ENCODE measurements at places on chromosomes 2 and 18.
A peak's percentile ranks its signal among the peaks of the same experiment; 100 is the strongest.

DNA sequence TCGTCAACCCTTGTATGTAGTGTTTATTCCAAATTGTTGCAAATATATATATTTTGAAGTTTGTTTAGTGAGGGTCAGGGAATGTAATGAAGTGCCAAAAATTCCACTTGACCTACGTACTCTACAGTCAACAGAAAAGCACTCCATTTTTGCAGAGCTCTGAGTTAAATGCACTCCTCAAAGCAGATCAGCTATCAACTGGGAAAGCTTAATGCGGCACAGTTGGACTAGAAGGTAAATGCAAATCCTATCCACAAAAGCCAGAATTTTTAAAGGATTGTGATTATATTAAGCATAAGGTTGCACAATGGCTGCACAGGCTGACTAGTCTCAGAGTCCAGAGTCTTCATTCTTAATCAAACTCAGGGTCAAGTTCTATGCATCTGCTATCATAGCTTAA is 577.1 kb downstream of the ARHGAP15 start:
- DNase-seq, result no peak

DNA sequence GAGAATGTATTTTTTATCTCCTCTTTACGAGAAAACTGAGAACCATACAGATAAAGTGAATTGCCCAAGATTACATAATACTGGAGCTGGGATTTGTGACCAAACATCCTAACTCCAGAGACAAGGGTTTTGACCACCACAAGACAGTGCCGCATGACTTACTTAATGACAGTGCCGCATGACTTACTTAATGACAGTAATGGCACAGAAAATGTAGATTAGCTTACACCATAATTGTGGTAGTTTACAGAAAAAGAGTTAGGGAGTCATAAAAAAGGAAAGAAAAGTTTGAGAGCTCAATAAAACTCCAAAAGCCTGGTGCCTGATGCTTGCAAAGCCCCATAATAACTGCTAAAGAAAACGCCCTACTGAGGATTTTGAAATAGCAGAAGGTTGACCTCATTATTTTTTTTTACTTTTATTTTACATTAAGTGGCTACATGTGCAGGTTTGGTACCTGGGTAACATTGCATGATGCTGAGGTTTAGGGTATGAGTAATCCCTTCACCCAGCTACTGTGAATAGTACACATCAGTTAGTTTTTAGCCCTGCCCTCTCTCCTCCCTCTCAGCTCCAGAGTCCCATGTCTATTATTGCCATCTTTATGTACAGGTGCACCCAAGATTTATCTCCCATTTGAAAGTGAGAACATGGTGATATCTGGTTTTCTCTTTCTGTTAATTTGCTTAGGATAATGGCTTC is 310.0 kb upstream of the UBE2E3 start:
- DNase-seq, result no peak

DNA sequence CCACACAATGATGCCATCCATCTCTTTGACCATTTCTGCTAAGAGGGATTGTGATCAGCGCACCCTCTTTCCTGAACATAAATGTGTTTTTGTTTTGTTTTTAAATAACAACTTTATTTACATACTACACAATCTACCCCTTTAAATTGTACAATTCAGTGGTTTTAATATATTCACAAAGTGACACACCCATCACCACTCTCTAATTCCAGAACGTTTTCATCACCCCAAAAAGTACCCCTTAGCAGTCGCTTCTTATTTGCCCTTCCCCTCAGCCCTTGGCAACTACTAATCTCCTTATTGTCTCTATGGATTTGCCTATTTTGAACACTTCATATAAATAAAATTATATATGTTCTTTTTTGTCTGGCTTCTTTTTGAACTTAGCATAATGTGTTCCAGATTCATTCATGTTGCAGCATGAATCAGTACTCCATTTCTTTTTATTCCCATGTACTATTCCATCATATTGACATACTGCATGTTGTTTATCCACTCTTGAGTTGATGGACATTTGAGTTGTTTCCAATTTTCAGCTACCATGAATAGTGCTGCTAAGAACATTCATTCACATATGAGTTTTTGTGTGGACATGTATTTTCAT is 150.9 kb upstream of the NABP1 start:
- DNase-seq, result no peak

GRCh38 chr2:130762910-130763385 is 7.6 kb downstream of the AMER3 start:
- DNase-seq, result no peak

DNA sequence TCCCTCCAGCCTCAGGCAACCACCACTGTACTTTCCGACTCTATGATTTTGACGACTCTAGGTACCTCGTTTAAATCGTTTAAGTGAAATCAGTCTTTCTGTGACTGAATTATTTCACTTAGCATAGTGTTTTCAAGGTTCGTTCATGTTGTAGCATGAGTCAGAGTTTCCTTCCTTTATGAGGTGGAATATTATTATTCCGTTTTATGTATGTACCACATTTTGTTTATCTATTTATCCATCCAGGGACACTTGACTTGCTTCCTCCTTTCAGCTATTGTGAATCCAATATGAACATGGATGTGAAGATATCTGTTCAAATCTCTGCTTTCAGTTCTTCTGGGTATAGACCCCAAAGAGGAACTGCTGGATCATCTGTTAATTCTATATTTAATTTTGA is 19.1 kb downstream of the IL1R2 start:
- no peak for DNase-seq

- peak; percentile 20 for DNase-seq
These were observed 194.0 kb downstream of the LRATD1 start for GRCh38 chr2:14826518-14826917.

All from HT1080 (cell line).